ENCODE measurements at places on chromosomes 1 and 21.

DNA sequence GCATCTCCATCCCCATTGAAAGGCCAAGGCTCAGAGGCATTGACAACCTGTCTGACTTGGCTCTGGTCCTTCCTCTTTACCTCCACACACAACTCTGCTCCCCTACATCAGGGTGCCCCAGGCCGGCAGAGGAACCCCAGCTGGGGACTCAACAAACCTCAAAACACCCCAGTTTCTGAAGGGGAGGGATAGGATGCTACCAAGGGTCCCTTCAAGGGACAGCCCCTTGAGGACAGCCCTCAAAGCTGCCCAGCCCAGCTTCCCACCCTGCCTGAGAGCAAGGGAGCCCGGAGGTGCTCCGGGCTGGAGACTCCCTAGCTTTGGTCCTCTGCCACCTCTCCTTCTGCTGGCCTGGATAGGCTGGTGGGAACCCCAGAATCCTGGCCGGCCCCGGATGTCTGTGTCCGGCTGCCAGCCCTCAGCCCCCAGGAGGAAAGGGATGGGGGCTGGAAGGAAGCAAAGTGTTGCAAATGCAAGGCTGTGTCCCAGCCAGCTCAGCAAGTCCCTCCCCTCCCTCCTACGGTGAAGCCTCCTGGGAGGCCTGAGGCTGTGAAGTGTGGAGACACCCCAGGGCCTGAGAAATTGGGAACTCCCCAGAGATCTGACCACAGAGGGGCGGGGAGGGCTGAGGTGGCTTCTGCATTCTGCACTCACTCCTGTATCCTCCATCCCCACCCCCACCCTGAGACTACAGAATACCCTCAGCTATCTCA lies 1.1 kb upstream of the MARCKSL1 start:
- DNase-seq: no peak

DNA sequence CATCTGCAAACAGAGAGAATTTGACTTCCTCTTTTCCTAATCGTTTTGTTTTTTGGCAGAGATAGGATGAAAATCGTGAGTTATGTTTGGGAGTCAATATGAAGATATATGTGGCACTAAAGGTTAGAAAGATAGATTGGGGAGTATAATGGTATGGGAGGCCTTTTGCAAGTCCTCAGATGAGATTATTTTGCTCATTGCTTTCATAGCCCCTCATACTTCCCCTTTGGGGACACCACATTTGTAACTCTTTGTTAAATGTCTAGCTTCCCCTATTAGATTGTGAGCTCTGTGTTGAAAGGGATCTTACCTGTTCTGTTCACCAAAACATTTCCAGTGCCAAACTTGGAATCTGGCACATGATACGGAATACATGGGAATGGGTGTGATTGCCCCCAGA lies 30.2 kb downstream of the RAVER2 start:
- no peak for DNase-seq

DNA sequence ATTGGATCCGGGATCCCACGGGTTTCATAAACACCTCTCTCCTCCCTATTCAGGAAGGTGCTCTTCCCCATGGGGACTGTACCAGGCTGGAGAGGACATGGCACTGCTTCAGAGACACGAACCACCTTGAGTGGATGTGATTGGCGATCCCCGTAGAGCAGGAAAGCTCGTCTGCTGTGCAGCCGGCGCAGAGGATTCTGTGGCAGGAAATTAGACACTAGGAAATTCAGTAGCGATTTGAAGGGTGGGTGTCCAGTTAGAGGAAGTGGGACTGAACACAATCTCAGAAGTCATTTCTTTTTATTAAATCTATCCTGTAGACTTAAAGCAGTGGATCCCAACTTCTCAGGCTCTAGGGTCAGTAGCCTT lies 767 bp downstream of the PDIK1L start:
- no peak for DNase-seq

- DNase-seq: no peak
These were observed 7.8 kb downstream of the SNAP47 start for GRCh38 chr1:227742738-227743715.

DNA sequence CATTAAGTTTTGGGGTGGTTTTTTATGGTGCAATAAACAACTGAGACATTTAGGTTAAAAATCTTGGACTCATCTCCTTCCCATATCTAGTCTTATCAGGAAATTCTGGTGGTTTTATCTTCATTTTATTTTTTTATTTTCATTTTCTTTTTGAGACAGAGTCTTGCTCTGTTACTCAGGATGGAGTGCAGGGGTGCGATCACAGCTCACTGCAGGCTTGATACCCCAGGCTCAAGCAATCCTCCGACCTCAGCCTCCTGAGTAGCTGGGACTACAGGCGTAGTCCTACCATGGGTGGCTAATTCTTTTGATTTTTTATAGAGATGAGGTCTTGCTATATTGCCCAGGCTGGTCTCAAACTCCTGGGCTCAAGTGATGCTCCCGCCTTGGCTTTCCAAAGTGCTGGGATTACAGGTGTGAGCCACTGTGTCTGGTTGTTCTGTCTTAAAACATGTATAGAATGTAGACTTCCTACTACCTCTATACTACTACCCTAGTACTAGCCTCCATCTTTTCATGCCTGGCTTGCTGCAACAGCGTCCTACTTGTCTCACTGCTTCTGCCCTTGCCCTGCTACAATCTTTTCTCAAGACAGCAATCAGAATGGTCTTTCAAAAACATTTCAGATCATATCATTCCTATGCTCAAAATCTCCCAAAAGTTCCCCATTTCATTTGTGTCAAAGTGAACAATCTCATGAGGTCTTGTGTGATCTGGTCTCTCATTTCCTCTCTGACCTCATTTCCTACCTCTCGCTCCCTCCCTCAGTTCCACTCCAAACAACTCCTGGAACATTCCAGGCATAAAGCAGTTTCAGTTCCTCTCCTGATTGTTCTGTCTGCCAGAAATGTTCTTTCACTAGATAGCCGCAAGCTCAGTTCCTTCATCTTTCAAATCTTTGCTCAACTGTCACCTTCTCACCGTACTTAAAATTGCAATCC lies 5.9 kb upstream of the FCGR2A start:
- no peak for DNase-seq

DNA sequence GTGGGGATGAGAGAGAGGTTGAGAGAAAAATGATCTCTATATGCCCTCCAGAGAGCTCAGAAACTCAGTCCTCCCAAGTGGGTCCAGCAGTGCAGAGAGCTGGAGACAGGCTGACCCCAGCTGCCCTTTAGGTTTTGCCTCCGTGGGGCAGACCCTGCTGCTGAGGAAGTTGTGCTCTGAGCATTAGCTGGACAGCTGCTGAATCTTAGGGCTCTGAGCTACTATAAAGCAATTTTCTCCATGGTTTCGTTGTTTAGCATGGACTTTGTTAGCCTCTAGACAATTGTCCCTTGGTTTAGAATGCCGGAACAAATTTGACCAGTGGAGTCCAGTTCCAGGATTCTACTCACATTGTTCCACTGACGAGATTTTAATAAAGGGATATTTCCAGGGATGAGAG lies 22.1 kb downstream of the BATF3 start:
- DNase-seq: no peak

GRCh38 chr1:218361298-218362065 lies 16.3 kb downstream of the TGFB2 start:
- DNase-seq: no peak

DNA sequence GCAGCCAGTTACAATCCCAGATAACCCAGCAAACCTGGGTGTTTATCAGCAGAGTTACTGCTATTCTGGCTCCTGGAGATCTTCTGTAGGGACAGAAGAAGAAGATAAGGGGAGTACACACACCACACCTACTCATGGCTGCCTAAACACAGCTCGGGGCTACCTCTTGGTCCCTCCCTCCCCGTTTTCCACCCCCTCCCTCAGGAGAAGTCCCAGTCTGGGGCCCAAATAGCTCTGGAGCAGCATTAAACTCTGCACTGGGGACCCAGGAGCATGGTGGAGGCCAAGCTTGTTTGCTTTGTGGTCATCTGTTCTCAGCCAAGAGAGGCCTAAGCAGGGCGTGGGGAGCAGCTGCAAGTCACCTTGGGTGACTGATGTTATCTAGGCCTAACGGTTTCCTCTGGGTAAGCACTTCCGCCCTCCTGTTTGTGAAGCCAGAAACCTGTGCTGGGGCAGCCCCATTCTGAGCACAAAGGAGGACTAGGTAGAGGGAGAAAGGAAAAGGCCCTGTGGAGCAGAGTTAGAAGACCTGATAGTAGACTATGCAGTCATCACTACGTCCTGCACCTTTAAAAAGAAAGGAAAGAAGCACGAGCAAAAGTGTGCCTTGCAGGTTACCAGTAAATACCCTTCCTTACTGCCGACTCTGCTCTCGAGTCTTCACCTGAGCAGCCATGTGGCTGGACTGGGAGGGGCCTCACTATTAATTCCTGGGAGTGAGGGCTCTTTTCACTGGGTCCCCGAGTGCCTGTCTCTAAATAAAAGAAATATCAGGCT lies 2.0 kb upstream of the RCSD1 start:
- no peak for DNase-seq

- DNase-seq: no peak
These were observed 14.0 kb downstream of the H6PD start for GRCh38 chr1:9248341-9249262.

DNA sequence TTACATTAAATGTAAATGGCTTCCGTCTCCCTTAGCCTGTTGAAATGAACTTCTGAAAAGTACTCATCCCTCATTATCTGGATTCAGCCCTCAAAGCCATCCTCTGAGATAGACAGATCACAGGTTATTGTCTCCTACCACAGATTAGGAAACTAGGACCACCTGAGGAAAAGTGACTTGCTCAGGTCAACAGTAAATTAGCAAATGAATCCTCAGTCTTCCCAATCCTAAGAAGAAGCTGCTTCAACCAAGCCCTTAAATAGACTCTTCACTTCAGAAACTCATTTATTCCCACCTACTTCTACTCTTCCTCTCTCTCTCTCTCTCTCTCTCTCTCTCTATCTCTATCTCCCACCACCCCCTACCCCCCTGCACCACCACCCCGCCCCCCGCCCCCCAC lies 152.3 kb downstream of the DMRTA2 start:
- DNase-seq: no peak

- DNase-seq: no peak
These were observed 10.2 kb downstream of the TNFRSF14 start for GRCh38 chr1:2566101-2567045.

- DNase-seq: no peak
These were observed 45.4 kb upstream of the PLD5 start for GRCh38 chr1:242569867-242570266.

- no peak for DNase-seq
These were observed 115.0 kb downstream of the RERE start for GRCh38 chr1:8702472-8702849.
